Activated T-helper 2 cell treated with anti-CD3 and anti-CD28 coated beads, Interferon-gamma antibody, Interleukin-2, Interleukin-4, amounts not matched to agents 10 μg/mL and 5 μg/mL and 100 μg/mL, durations not matched to agents 14 hours and 24 hours and 36 hours (primary cell): ENCODE measurements at places on chromosomes 12 and 14. TPM values are rescaled to one million over a fixed set of nuclear protein-coding genes. Genes with fewer than 3 reads are reported as not detected.

DNA sequence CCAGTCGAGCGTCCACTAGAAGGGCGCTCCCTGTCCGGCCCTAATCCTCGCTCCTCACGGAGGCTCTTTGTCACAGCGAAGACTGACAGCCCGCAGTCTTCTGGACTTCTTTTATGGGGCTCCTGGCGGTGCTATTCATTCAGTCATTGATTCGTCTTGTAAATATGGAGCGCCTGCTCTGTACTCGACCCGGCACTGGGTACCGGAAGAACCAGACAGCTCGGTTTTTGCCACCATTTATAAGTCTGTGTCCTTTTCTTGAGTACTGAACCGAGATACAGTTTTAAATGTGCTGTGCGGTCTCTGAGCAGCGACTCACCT is 570 bp downstream of the DMAC2L start:
- H3K4me3 ChIP-seq, result peak overlapping the region; percentile 91
- no peak for DNase-seq
- H3K27ac ChIP-seq, result peak overlapping the region; percentile 98
- peaks cover 33% of the 10 kb centered on the region for H3K36me3 ChIP-seq
- no peaks in the 10 kb centered on the region for H3K27me3 ChIP-seq

- H3K27me3 ChIP-seq, result no peaks in the 10 kb centered on the region
- no peak overlapping the region for H3K4me3 ChIP-seq
- no peaks in the 10 kb centered on the region for H3K36me3 ChIP-seq
- H3K4me1 ChIP-seq, result no peaks in the 10 kb centered on the region
- H3K27ac ChIP-seq, result no peak overlapping the region
These were observed 723.4 kb upstream of the MDGA2 start for GRCh38 chr14:48398675-48399282.

Gene SPX
- total RNA-seq, result 1.1 and 1.6 TPM in 2 replicates

DNA sequence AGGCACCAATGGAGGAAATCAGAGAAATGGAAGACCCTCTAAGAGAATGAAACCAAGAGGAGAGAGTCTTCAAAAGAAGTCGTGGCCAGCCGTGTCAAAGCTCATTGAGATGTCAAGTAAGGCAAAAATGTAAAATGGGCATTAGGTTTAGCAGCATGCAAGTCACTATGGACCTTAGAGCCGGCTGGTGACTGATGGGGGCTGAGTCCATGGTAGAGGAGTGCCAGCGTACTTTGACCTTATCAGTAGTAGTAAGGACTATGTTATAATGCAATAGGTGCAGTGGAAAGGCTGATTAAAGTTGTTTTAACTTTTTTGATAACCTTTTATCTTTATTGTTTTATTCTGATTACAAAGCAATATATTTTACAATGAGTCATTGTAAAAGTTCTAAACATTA is 66.5 kb downstream of the ANO6 start:
- no peak overlapping the region for H3K4me3 ChIP-seq
- no peak for DNase-seq
- H3K27me3 ChIP-seq, result no peaks in the 10 kb centered on the region

DNA sequence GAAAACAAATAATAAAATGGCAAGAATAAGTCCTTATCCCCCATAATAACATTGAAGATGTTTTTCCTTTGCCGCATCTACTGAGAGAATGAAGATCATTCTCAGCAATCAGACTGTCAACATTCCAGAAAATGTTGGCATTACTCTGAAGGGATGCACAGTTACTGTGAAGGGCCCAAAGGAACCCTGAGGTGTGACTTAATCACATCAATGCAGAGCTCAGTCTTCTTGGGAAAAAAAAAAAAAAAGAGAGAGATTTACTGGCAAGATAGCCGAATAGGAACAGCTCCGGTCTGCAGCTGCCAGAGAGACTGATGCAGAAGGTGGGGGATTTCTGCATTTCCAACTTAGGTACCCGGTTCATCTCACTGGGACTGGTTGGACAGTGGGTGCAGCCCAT is 41.3 kb upstream of the OR6J1 start:
- no peak overlapping the region for H3K27ac ChIP-seq
- no peak for DNase-seq
- peaks cover 38% of the 10 kb centered on the region for H3K27me3 ChIP-seq
- no peak overlapping the region for H3K4me3 ChIP-seq

DNA sequence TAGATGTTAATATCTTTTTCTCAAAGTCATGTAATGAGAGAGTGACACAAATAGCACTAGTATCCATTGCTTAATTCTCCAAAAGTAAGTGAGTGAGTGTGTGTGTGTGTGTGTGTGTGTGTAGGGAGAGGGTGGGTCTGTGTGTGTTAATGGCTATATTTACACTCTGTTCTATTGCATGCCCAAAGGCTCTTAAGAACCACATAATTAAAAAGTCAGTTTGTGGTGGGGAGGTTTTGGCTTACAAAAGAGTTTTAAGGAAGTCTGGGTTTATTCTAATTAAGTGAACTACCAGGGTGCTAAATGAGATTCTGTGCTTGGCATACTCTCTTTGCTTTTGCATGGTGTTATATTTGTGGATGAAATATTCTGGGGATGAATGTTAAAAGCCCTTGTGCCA is 1897.6 kb upstream of the FLRT2 start:
- DNase-seq, result no peak
- H3K4me3 ChIP-seq, result no peak overlapping the region
- H3K4me1 ChIP-seq, result no peaks in the 10 kb centered on the region
- no peak overlapping the region for H3K27ac ChIP-seq
- H3K36me3 ChIP-seq, result no peaks in the 10 kb centered on the region

- peaks cover 7% of the 10 kb centered on the region for H3K4me1 ChIP-seq
- no peak overlapping the region for H3K27ac ChIP-seq
- H3K27me3 ChIP-seq, result no peaks in the 10 kb centered on the region
- peaks cover 84% of the 10 kb centered on the region for H3K36me3 ChIP-seq
- no peak overlapping the region for H3K4me3 ChIP-seq
These were observed 10.4 kb downstream of the CCT2 start for GRCh38 chr12:69595689-69596088.

DNA sequence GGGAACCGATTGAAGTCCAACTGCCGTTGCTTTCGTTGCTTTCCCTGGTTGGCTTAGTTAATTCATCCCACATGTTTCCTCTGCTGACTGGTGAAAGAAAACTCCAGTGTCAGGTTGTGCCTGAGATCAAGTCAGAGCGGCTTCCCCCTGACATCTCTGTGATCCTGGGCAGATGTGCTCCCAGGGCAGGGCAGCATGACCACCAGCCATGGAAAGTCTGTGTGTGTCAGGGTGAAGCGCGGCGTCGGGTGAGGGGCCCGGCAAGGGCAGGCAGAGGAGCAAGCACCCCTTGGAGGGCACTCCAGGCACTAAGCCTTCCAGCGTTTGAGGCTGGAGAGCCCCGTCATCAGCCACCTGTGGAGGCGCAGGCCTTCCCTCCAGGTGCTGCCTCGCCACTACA is 54.5 kb upstream of the IGF1 start:
- peaks cover 11% of the 10 kb centered on the region for H3K27me3 ChIP-seq
- no peak overlapping the region for H3K27ac ChIP-seq
- H3K4me3 ChIP-seq, result no peak overlapping the region
- H3K36me3 ChIP-seq, result no peaks in the 10 kb centered on the region
- H3K4me1 ChIP-seq, result no peaks in the 10 kb centered on the region

Gene IAPP
- not detected in 2 replicates for total RNA-seq

Gene FAM177A1
- 41.3 and 43.2 TPM in 2 replicates for total RNA-seq

DNA sequence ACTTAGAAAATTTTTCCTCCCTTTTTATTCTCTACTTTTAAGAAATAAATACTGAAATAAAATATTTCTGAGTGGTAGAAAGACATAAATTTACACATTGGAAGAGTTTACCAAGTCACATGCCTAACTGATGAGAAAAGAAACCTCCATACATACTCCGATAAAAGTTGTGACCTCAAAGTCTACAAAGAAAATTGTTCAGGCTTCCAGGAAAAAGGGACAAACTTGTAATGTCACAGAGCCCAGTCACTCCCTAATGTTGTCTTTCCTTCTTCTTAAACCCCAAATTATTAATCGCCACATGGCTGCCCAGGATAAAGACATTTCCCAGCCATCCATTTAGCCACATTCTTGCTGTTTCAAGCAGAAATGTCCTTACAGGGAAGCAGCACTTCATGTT is 455.3 kb downstream of the MDGA2 start:
- no peaks in the 10 kb centered on the region for H3K36me3 ChIP-seq
- H3K27ac ChIP-seq, result no peak overlapping the region
- no peak overlapping the region for H3K4me3 ChIP-seq
- no peaks in the 10 kb centered on the region for H3K27me3 ChIP-seq
- H3K4me1 ChIP-seq, result no peaks in the 10 kb centered on the region
- no peak for DNase-seq

Gene KRT74
- total RNA-seq, result not detected in 2 replicates
